Dermis microvascular lymphatic vessel endothelial cell (primary cell): ENCODE measurements at places on chromosomes 16 and 17.

DNA sequence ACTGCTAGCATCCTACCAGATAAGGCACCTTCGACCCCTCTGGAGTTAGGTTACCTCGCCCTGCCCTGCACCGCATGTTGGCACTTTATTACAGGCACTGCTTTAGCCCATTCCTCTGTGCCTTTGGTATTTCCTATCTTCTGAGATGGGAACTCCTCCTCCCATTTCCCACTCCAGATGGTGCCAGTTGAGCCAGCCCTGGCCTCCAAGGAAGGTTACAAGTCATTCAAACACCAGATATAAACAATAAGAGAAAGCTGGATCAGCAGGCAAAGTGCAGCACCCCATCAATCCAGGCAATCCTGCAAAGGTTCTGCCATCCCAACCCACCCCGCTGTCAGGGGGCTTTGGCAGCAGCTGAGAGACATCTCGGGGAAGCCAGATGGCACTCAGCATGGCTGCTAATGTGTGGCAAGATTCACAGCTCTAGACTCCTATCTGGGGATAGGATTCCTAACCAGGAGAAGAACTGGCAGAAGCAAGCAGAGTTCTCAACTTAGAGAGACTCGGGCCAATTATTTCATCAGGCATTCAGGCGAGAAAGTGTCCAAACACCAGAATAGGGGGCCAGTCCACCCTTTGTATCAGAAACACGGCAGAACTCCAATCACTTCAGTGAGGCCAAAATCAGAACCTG lies 113.0 kb downstream of the COPRS start:
- DNase-seq, result no peak

DNA sequence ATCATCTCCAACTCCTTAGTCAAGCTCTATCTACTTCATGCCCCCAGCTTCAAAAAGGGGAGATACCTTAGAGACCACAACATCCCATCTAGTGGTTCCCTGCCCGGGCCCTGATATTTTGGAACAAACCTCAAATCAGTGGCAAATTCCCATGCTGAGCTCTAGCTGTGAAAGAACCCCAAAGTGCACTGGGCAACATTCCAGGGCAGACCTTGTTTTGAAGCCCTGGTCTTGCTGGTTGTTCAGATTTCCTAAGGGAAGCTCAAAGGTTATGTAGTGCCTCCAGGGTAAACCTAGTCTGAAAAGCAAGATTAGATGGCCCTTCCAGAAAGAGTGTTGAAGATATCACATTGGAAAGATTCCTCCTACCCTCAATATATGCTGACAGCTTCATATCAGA lies 16.3 kb downstream of the FAM117A start:
- no peak for DNase-seq

GRCh38 chr16:28163699-28164098 lies 48.1 kb downstream of the XPO6 start:
- no peak for DNase-seq

DNA sequence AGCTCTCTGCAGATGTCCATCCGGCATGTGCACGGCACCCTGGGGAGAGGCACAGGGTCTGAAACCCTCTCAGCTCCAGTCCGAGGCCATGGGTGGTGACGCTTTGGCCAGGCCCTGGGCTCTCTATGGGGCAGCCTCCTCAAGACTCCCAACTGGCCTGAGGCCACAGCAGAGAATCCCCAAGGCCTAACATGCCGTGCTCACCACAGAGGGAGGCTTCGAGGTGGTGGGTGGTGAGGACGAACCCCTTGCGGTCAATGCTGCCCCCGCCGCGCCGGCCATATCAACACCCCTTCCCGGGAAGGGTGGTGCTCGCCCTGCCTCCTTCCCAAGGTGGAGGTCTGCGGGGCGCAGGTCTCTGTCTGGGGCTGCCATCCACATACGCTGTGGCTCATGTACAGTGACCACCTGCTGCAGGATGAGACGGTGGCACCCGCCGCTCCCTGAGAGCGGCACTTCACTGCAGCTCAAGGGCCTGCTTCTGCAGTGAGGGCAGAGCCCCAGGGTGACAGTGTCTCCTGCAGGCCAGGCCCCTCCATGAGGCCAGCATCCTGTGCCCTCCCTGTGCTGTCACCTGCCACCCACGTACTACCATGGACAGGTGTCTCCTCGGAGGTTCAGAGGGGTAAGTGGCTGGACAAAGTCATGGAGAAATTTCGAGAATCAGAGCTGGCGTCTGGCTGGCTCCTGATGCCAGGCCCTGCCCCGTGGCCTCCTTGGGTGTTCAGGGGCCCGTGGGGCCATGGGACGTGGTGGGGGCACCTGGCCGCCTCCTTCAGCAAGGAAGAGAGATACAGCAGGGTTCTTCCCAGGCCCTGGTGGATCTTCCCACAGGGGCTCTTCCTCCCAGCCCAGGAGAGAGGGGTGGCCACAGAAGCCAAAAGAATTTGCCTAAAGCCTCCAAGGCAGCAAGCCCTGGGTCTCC lies 54.6 kb upstream of the ACSF3 start:
- DNase-seq, result no peak

DNA sequence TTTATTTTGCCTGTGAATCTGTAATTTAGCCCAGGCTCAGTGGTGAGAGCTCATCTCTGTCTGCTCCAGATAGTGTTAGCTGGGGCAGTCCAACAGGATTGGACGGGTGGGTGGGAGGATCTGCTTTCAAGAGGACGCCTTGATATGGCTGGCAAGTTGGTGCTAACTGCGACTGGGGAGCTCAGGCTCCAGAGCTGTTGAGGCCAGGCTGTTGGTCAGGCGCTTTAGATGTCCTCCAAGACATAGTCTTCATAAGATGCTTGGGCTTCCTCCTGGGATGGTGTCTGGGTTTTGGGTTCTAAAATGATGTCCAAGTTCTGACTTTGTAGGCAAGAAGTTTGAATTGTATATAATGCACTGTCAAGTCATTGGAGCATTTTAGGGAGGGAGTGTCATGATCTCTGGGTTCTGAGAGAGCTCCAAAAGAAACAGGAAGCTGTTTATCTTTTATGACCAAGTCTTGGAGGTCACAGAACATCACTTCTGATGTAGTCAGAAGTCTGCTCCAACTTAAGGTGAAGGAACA lies 12.8 kb upstream of the PCTP start:
- DNase-seq, result no peak

- DNase-seq, result no peak
Observed at GRCh38 chr16:89996178-89996489, 23.1 kb downstream of the DBNDD1 start.

DNA sequence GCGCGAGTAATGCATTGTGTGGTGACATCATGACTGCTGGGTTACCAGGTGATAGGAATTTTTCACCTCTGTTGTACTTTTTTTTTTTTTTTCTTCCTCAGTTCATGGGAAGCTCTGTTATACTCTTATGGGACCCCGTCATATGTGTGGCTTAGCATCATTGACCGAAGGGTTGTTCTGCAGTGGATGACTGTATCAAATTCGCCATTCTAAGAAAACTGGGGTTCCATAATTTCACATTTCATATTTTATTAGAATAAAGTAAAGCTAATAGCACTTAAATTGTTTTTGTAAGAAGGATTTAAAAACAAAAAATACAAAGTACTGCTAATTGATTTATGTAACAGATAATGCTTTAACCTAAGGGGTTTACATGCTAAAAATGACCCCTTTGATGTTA lies 32.0 kb upstream of the MRC2 start:
- DNase-seq, result no peak

DNA sequence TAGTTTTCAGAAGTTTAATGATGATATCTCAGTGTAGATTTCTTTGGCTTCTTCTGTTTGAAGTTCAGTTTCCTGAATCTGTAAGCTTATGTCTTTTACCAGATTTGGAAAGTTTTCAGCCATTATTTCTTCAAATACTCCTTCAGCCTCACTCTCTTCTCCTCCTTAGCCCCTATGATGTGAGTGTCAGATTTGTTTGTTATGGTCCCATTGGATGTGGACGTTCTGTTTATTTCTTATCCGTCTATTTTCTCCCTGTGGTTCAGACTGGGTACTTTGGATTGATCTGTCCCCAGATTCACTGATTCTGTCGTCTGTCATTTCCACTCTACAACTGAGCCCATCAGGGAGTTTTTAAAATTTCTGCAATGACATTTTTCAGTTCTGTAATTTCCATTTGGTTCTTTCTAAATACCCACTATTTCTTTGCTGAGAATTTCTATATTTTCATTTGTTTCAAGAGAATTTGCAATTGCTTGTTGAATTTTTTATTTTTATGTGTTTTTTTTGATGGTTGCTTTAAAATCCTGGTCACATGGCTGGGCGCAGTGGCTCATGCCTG lies 110.9 kb downstream of the SEC14L1 start:
- DNase-seq, result no peak

GRCh38 chr17:77914385-77915254 lies 43.9 kb upstream of the TNRC6C start:
- DNase-seq, result no peak

- no peak for DNase-seq
Observed at GRCh38 chr17:19359151-19359550, 3.4 kb downstream of the B9D1 start.

DNA sequence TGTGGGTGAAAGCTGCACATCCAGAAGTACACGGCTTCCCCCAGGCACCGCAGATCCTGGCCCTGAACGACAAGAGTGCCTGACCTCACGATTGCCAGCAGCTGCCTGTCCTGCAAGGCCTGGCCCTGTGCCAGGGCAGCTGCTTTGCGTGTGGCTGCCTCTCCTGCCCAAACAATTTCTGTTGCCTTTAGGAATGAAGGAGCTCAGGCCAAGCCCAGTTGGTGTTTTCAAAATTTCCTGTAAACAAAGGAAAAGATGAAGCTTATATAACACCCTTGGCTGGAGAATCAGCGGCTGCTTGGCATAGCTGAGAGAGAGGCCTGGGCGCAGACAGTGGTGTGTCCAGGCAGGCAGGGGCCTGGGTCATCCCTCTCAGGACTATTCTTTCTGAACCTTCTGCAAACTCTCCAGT lies 11.7 kb upstream of the SLC47A2 start:
- DNase-seq, result peak; percentile 62

DNA sequence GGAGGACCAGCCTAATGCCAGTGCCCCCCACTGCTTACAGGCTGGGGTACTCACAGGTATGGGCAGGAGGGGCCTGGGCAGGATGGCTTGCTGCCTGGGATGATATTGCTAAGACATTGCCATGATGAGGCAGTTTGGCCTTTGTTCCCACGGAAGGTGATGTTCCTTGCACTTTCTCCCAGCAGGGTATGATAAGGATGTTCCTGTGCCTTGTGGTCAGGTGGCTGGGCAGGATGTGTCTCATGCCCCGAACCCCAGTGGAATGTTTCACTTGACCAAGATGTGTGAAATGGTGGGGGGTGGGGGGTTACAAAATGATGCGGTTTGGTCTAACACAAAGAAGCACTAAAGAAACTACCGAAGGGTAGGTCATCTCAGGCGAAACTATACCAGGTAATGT lies 337.8 kb upstream of the ZFHX3 start:
- DNase-seq, result no peak

DNA sequence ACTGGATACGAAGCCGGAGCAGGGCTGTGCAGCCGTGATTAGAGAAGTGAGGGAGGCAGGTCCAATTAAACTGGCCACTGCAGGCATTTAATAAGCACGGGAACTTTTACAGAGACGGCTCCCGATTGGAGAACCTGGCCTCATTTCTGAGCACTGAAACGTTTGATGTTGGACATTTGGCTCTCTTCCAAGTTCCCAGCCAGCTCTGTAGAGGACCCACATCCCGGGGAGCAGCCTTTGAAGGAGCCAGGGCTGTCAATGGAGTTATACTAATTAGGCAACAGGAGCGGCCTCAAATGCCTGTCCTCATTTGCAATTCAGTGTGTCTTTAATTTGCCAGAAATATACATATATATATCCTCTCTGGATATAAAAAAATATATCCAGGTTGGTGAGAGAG lies 499.4 kb upstream of the C16orf82 start:
- DNase-seq, result no peak

DNA sequence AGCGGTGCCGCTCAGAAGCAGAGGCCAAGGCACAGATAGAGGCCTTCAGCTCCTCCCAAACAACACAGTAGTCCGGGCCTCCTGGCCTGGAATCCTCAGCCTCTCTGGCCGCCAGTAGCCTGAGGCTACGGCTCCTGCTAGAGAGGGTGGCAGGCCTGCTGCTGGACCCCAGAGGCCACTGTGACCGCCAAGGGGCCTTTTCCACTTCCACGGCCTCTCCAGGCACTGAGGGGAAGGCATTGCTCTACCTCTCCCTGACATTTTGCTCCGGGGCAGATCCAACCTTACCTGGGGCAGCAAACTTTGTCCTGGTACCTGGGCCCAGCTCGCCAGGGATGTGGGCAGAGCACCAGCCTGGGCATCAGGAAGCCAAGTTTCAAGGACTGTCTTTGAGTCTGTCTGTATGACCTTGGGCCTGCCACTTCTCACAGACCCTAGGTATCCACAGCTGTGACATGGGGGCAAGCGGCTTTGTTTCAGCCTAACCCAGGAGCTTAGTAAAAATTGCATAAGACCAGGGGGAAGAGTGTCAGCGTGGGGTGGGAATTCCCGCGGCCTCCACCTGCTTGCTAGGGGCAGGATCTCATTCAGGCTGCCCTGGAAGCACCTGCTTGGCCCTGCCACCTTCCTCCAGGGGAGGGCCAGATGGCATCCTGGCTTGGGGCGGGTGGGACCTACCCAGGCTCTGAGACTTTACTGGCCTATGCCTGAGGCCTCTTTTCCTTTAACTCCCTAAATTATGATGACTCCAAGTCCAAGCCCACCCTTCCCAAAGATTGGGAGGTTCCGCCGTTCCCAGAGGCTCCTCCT lies 33.2 kb downstream of the ADGRG5 start:
- no peak for DNase-seq

- DNase-seq, result no peak
Observed at GRCh38 chr17:47928415-47928814, 13.0 kb upstream of the PNPO start.

DNA sequence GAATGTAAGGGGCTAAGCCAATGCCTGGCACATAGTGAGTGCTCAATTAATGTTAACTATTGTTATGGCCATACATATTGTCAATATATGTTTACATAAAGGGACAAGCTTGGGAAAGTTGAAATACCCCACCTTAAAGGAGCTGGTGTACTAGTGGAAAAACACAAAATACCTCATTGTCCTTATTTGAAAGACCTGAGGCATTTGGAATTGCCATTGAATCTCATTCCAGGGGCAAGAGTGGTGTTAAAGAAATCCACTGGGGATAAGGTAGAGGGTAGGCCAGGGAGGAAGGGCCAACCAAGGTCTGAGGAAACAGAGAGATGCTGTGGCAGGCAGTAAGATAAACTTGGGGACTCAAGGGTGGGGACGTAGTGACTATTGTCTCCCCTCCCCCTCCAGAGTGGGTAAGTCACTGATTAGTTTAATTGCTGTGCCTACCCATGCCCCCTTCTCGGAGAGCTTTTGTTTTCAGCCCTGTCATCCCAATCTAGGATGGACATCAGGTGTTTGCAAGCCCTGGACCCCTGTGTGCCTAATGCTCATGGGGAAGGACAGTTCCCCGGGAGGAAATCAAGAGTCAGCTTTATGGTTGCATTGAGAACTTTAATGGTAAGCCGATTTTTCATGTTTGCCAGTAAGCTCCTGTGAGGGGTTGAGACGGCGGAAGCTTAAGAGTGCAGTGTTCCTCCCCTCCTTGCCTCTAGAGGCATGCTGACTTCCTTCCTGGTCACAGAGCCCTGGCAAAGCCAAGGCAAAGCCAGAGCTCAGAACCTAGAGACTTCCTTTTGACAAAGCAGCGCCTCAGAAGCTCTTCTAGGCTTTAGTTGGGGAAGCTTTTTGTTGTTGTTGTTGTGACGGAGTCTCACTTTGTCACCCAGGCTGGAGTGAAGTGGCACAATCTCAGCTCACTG lies 2.5 kb upstream of the HEATR9 start:
- no peak for DNase-seq

GRCh38 chr16:24568392-24568791 lies 29.0 kb downstream of the RBBP6 start:
- peak; percentile 36 for DNase-seq
